Inflammatory macrophage treated with lipopolysaccharide for 4 hours (primary cell): ENCODE measurements at places on chromosomes 7 and 10.

GRCh38 chr7:145624618-145625017 is 492.0 kb upstream of the CNTNAP2 start:
- DNase-seq, result no peak

- DNase-seq, result no peak
These were observed 125.5 kb downstream of the TRIL start for GRCh38 chr7:28832669-28833068.

- DNase-seq, result no peak
These were observed 85.4 kb downstream of the FAM13C start for GRCh38 chr10:59276919-59277318.

DNA sequence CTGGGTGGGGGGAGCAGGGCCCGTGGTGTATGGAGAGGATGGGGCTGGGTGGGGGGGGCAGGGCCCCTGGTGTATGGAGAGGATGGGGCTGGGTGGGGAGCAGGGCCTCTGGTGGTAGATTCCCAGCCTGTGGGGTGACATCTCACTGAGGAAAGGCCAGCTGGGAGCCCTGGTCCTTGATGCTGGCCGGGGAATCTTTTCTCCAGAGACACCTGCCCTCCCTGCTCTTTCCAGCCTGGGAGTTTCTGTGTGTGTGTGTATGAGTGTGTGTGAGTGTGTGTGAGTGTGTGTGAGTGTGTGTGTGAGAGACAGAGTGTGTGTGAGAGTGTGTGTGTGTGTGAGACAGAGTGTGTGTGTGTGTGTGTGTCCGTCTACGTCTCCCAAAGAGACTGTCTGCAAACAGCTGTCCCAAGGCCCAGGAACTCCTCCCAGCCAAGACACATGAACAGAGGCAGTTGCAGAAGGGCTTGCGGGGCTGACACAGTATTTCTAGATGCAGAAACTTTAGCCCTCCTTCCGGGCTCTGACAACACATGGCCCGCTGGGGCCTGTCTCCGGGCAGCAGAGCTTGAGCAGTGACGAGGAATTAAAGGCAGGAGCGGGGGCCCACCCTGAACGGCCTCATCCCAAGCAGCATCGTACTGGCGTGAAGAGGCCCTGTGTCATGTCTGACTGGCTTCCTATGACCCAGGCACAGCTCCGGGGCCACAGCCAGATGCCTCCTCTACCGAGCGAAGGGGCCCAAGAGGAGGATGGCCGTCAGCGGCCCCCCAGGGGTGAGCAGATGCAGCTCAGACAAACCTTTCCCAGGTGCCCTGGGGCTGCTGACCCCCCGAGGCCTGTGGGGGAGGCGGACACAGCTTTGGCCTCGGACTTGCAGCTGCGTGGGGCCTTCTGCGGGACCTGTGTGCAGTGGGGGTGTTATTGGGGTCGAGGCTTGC is 24.3 kb downstream of the FAM20C start:
- no peak for DNase-seq

DNA sequence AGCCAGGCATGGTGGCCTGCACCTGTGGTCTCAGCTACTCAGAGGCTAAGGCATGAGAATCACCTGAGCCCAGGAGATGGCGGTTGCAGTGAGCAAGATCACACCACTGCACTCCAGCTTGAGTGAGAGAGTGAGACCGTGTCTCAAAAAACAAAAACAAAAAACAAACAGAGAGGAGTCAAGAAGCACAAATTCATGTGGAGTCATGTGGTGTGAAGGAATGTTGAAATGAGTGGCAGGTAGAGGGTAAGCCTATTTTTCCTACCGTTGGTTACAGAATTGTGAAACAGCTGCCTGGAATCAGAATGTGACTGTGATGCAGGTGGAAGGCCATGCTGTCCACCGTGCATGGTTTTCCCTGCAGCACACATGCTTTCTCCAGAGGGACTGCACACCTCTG is 23.7 kb upstream of the NUB1 start:
- DNase-seq, result no peak

DNA sequence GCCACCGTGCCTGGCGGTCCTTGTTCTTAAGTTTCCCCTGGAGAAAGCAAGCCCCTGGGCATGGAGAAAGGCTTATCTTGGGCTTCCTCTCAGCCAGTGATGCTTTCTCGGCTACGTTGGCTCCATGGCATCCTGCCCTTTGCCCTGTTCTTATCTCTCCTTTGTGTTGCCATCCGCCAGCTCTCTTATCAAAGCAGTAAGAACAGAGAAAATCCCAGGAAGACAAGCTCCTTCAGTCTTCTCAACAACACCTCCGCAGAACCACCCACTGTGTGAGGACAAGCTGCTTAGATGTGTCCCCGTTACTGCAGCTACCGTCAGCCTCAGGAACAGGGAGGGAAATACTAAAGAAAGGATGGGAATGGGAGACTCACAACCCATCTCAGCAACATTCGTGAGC is 3.3 kb downstream of the PLEKHS1 start:
- DNase-seq, result no peak

GRCh38 chr10:46308666-46309450 is 22.1 kb downstream of the ANTXRL start:
- no peak for DNase-seq

DNA sequence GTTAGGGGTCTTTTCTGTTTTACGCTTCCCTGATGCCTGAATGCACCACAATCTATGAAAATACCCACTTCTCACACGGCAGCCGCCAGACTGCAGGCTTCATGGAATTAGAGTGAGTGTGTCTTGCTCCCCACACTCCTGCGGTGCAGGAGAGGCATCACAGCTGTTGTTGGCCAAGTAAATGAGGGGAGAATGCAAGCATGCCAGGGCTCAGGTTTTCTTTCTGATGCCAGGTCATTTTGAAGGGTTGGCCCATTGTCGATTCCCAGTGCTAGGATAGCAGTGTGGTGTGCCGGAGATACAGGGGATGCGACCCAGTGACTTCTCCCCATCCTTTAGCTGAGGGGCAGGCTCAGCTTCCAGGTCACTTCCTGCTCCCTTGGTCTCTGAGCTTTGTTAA is 16.3 kb downstream of the CXCL12 start:
- no peak for DNase-seq

DNA sequence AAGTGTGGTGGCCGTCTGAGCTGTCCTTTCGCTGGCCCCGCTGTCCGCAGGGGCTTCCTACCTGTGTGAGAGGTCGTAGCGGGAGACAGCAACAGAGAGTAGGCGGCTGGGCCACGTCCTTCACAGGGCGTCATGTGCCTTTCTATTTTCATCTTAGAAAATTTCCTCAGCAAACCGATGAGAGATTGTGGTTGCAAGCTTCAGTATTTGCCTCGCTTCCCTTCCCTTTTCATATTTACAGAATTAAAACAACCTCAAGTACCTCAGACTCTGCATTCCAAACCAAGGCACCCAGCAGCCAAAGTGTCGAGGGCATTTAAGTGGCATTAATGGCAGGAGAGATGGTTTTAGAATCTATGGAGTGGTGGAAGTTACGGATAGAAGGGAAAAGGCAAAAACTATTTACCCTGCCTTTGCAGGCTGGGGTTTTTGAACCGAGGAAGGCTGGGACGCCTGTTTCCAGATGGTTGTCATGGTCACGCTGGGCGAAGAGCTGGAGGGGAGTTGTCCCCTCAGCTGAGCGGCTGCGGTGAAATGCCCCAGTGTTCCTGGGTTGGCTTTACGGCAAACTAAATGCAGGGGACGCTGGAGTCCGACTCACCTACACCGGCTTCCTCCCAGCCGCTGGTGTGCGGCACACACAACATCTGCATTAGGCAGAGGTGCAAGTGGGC is 41.9 kb downstream of the WIPI2 start:
- peak; percentile 81 for DNase-seq

DNA sequence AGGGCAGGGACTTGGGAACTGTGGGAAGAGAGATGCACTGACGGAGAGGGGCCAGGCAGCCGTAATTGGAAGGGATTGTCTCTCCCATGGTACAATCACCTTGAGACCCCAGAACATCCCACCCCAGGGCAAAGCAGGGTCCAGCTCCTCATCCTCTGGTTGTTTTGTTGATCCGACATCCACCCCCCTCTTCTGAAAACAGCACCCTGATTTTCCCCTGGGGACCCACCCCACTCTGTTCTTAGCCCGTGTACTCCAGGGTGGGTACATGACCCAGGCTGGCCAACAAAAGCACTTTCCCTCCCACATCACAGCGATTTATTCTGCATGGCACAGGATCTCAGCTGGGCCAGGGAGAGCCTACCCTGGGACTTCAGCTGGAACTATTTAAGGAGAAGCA is 14.1 kb downstream of the PDZD7 start:
- no peak for DNase-seq

- DNase-seq, result no peak
These were observed 35.0 kb downstream of the VIPR2 start for GRCh38 chr7:159109653-159110035.

GRCh38 chr10:103367379-103367781 is 396 bp upstream of the TAF5 start:
- DNase-seq, result no peak

DNA sequence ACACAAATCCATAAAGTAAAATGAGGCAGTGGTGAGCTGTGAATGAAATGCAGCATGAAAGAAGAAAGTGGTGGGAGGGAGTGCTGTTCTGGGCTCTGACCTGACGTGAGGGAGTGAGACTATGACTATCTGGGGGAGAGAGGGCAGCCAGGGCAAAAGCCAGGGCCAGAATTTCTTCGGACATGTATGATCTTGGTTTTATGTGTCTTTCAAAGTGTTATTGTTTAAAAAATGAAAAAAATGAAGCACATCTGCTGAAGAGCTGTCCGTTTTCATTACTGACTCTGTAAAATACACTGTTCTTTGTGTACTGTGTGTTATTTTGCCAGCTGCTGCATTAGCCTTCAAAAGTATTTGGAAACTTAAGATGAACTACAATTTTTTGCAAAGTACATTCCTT is 70.2 kb upstream of the KLF14 start:
- no peak for DNase-seq

GRCh38 chr7:156456503-156457115 is 184.0 kb upstream of the RNF32 start:
- no peak for DNase-seq

DNA sequence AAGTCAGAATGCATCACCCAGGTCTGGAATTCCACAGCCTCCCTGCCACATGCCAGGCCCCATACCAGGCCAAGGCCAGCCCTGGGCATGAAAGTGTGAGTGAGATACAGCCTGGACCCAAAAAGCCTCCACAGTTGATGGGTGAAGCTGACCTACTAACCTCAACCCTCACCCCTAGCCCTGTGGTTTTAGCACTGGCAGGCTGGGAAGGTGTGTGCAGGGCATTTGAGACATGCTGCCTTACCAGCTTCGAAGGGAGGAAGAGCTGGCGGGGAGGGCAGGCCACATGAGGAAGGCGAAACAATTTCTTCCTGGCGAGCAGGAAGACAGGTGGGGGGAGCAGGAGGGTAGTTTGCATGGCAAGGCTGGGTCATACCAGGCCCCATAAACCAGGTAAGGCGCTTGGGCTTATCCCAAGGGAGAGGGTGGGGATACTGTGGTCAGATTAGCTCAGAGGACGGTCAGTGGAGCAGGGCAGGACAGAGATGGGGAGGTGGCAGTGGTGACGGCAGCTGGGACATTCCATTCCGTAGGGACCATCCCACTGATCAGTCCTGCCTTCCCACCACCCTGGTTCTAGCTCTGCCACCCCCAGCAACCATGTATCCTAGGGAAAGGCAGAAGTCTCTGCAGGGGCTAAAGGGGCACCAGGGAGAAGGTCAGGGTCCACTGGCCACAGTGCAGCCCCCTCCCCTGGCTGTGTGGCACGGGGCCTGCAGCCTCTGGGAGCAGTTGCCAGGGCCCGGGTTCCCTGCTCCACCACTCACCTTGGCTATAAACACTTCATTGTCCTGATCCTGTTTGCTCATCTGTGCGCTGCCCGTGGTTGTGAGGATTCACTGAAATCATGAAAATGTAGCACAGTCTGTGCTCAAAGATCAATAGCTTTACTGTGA is 155.8 kb downstream of the NRF1 start:
- DNase-seq, result no peak

DNA sequence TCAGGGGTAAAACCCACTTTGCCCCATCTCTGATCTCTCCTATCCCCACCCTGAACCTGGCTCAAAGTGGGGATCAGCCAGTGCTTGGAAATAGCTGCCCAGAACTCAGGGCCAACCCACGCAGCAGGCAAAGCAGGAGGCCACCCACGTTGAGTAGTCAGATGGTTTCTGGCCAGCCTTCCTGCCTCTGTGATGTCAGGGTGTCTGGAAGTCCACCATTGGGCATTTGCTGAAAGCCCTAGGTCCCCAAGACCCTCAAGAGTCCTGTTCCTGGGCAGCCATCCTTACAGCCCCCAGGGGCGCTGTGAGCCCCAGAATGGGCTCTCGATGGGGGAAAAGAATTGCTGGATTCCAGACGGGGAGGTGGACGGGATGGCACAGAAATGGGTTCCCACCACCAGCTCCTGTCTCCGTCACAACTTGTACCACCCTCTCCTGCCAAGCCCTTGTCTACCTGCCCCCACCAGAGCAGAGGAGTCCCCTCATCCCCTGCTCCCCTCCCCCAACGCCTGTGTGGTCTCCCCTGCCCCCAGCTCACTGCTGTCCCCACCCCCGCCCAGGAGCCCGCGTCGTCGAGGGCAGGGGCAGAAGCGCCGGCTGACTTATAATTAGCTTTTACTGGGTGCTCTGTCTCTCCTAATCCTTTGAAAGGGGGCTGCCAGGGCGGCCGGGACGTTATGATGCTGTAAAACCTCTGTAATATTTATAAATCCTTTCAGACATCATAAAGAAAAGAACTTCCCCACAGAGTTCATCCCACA is 3.9 kb downstream of the MYL10 start:
- DNase-seq, result peak; percentile 11

DNA sequence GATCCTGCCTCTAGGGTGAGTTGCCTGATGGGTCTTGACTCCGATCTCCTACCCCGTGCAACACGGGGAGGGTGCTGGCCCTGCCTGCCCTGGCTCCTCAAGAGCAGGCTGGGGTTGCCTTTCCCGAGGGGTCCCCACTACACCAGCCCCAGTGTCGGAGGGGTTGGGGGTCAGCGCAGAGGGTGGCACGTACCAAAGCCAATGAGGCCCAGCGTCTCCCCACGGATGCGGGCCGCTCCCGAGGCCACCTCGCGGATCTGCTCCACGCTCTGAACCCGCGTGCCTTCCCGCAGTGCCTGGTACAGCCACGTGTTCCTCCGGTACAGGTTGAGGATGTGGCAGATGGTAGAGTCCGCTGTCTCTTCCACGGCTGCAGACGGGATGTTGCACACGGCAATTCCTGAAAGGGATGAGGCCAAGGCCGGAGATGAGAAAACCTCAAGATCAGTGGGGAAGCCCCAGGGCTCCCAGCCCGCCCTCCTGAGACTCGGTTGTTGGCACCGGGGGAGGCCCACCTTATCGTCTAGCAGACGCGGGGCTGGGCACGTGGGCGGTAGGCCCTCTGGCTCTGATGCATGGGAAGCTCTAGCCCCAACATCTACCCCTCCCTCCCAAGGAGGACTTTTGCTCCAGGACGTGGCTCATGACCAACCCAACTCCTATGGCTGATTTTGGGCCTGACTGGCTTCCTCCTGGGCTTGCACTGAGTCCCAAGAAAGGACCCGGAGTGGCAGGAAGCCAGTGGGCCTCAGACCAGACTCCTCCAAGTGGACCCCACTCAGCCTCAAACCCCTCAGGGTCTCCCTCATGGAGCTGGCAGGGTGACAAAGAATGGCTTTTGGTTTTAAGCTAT is 56.1 kb downstream of the ZRANB1 start:
- no peak for DNase-seq

DNA sequence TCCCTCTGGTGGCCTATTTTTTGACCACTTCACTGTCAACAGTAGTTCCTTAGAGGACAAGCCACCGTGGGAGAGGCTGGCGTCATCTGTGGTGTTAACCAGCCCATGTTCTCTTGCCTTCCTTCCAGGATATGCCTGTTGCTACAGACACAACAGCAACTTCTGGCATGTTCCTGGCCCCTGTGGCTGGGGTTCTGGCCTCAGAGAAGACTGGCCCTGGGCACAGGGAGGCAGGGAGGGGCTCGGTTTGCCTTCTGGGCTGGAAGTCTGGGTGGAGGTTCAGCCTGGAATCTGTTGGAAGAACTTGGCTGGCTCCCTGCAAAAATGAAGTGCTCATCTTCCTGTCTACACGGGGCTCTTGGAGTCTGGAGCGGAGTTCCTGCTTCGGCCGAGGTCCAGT is 25.7 kb downstream of the GOLGA7B start:
- no peak for DNase-seq
